Stimulated activated naive CD4-positive, alpha-beta T cell treated with Interleukin-2 at 50 U/mL for 16 hours (primary cell): ENCODE measurements at places on chromosomes 3 and 15.

- DNase-seq = no peak
Measured at GRCh38 chr3:122003606-122004005, 18.4 kb downstream of the ILDR1 start.

DNA sequence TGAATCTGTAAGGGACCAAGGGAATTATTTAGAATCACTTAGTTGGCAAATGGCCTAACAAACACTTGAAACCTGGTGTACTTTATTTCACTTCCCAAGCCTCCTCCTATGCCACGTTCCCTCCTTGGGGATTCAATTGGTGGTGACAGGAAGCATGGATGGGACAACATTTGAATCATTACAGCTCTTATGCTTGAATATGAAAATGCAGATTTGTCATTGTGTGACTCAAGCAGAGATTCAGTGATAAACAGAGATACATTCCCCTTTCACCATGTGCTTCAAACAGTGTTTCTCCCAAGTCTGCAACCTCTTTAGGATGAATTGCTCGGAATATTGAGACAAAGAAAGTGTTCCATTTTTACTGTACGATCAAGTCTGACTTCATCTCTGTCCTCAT, 32.7 kb upstream of the MED12L start:
- no peak for DNase-seq

GRCh38 chr15:70955151-70955550, 62.5 kb downstream of the LRRC49 start:
- no peak for DNase-seq

GRCh38 chr15:49309889-49310288, 113.2 kb upstream of the FGF7 start:
- DNase-seq = no peak

- no peak for DNase-seq
Measured at GRCh38 chr15:38471974-38472373, 18.0 kb downstream of the FAM98B start.

- no peak for DNase-seq
Measured at GRCh38 chr3:173652093-173652492, 254.5 kb downstream of the NLGN1 start.

DNA sequence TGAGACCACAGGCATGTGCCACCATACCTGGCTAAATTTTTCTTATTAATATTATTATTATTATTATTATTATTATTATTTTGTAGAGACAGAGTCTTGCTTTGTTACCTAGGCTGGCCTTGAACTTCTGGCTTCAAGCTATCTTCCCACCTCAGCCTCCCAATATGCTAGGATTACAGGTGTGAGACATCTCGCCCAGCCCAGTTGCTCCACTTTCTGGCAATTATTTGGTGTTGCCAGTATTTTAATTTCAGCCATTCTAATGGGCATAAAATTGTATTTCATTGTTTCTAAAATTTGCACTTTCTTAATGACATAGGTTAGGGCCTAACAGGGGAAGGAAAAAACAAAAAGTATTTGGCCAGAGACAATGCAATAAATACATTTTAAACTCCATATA, 1217.6 kb upstream of the ALCAM start:
- no peak for DNase-seq

GRCh38 chr3:50588759-50589433, 19.6 kb downstream of the HEMK1 start:
- no peak for DNase-seq

- no peak for DNase-seq
Measured at GRCh38 chr15:67816668-67817067, 8.6 kb upstream of the SKOR1 start.

GRCh38 chr3:179744667-179745066, 91.8 kb downstream of the USP13 start:
- no peak for DNase-seq

GRCh38 chr3:138396752-138397410, 37.5 kb upstream of the ESYT3 start:
- no peak for DNase-seq

DNA sequence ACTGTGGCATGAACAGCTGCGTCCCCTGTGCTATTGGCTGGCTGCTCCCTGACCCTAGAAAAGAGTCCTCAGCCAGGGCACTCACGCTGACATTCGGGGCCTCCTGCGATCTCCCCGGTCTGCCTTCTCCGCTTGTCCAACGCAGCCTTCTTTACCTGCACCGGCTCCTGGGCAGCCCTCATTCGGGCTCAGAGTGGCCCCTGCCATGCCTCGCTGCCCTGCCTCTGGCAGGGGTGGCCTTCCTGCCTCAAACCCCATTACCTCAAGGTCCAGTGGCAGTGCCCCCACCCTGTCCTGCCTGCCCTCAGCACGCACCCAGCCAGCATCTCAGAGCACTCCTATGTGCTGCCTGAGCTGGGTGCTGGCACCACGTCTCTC, 86.5 kb downstream of the TBC1D2B start:
- no peak for DNase-seq

GRCh38 chr3:66077973-66078372, 39.3 kb upstream of the MAGI1 start:
- no peak for DNase-seq

DNA sequence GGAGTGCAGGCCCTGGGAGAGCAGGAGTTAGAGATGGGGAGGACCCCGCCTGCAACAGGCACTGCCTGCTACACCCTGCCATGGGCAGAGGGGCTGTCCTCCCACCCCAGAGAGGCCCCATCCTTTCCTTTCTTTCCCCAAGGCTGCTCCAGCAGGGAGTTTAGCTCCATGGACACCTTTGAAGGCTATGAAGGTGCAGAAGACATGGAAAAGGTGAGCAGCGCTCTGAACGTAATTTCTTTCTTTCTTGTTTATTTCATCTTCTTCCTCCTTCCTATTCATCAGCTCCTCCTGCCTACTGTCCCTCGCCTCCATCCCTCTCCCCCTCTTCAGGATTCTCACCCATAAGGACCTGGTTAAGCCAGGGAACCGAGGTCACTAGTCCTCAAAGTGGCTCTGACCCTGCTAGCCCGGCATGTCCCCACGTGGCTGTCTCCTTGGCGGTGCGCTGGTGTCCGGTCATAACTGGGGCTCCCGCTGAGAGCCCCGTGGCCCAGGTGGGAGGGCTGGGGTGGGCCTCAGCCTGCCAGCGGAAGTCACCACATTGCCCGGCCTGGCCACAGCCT, 16.0 kb upstream of the ADIPOQ start:
- no peak for DNase-seq

GRCh38 chr3:132444383-132444782, 27.1 kb downstream of the DNAJC13 start:
- no peak for DNase-seq

DNA sequence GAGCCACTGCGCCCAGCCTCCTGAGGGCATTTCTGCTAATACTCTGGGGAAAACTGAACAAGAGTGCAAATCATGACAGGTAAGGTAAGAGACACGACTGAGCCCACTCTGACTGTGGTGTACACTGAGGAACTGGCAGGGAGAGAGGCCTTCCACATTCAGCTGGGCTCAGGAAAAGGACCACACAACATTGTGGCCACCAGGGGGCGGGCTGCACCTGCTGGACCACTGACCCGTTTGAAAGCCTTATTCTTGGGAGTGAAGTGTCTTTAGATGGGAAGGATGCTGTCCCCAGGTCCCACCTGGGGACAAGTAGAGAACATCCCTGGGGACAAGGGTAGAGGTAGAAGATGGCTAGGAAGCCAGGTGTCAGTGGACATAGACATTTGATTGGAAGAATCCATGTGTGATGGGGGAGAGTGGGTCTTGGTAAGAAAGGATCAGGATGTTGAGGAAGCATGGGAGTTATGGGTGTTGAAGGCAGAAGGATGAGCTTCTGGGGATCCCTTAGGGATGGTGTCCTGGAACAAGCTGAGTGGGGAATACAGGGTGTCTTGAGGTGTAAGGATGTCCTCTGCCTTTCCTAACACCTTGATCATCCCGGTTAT, 6.2 kb upstream of the CTDSPL start:
- DNase-seq = peak; percentile 64

GRCh38 chr15:38263996-38264395, 11.4 kb downstream of the SPRED1 start:
- no peak for DNase-seq

GRCh38 chr15:49877873-49878521, 241.0 kb downstream of the ATP8B4 start:
- DNase-seq = no peak

GRCh38 chr15:59340325-59340724, 32.3 kb downstream of the MYO1E start:
- DNase-seq = no peak

GRCh38 chr15:72912996-72913395, 129.4 kb upstream of the ADPGK start:
- DNase-seq = no peak

DNA sequence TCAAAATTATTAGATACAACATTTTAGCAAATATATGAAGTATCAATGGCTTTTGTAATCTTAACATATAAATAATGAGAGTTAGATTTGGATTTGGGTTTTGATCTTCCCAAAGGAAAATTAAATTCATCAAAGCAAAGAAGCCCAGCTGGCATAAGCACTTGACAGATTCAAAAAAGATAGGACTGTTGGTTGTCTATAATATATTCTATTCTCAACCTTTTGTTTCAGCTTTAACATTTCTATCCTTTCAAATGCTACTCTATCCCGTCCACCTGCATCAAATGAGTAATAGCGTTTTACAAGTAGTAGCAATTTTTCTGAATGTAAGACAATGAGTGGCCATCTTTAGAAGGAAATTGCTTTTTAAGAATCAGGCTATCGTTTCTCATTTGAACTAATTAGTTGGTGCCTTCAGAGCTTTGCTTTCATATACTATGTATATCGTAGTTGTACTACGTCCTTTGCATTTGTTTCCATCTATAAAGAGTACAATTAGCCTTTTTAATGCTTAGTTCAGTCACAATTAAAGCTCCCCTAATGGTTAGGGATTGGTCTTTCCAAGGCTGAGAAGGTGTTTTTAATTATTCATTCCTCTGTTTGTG, 278.0 kb downstream of the UBE2E2 start:
- no peak for DNase-seq

DNA sequence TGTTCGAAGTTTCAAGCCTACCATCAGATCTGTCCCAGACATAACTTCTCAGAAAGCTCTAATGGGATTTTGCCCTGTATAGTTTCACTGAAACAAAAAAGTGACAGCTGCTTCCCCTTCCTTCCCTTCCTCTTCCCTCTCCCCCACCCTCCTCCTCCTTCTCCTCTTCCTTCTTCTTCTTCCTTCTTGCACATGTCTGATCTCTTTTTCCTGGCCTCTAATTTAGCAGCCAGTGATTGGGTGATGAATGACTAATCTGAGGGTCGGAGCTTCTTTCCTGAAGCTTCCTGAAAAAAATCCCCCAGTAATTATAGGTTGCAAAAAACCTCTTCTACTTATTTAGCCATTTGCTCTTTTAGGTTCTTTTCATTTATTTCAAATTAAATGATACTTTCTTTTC, 168.7 kb downstream of the POTEB3 start:
- no peak for DNase-seq

- no peak for DNase-seq
Measured at GRCh38 chr15:70172566-70173225, 75.0 kb upstream of the TLE3 start.

DNA sequence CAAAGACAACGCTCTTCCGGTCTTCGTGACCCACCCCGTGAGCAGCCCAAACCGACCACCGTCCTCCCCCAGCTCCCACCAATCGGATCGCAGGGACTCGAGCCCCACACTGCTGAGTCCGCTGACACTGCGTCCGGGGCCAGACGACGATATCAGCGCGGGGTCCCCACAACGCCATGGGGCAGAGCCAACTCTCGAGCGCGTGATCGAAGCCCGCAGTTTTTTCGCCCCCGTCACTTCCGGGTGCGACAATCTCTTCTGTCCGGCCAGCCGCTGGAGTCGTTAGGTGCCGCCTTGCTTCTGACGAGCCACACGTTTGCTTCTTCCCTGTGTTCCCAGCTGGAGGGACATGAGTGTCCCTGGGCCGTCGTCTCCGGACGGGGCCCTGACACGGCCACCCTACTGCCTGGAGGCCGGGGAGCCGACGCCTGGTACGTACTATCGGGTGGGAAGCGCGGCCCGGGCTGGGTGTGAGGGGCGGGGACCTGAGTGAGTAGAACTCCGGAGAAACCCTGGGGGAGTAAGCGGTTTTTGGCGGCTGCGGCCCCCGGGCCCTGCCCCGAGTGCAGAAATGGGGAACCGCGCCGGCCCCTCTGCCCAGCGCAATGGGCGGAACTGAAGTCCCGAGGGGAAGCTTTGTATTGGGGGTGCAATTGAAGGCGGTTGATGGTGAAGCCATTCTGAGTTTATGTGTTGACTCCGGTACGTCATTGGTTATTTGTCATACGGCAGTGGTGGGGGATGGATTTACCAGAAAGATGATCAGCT, at the start of gene BLOC1S6:
BLOC1S6 (plus strand) TSS at position 285 of the 768 bp plus-strand sequence; CDS start at position 350, 65 bp downstream.
- DNase-seq = peak; percentile 85

DNA sequence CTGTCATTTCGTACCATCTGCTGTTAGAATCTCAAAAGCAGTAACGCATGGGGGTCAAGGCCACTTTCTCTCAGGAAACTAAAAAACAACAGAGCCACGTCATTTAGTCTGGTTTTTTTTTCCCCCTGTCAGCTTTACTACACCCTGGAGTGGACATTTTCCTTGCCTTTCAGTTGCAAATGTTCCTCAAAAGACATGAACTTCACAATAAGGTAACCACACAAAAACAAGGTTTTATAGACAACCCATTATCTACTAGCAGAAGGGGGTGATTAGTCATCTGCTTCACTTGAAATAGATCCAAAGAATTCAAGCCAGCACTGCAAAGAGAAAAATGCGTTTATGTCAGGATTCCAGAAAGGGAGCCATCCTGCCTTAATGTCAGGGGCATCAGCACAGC, 171.8 kb upstream of the CDIN1 start:
- no peak for DNase-seq

- no peak for DNase-seq
Measured at GRCh38 chr3:136730595-136731273, 21.4 kb downstream of the STAG1 start.

DNA sequence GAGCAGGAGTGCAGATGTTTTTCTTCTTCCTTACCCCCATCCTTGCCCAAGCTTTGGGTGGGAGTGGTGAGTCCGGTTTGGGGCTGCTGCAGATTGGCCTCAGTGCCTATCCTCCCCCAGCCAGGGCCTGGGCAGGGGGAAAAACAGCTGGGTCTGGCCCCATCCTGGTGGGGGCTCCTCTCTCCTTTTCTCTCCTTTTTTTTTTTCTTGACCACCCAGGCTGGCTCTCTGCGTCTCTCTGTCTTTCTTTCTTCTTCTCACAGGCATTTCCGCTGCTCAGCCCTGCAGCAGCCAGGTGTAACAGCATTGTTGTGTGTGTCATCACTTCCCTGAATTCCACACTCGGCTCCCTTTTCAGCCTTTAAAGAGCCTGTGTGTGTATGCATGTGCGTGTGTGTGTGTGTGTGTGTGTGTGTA, 2.0 kb downstream of the FOXL2NB start:
- no peak for DNase-seq

- DNase-seq = no peak
Measured at GRCh38 chr3:65412588-65412987, 626.1 kb downstream of the MAGI1 start.

GRCh38 chr3:57779666-57780065, 23.6 kb downstream of the SLMAP start:
- DNase-seq = no peak

GRCh38 chr3:138479438-138479863, 45.0 kb downstream of the ESYT3 start:
- no peak for DNase-seq

DNA sequence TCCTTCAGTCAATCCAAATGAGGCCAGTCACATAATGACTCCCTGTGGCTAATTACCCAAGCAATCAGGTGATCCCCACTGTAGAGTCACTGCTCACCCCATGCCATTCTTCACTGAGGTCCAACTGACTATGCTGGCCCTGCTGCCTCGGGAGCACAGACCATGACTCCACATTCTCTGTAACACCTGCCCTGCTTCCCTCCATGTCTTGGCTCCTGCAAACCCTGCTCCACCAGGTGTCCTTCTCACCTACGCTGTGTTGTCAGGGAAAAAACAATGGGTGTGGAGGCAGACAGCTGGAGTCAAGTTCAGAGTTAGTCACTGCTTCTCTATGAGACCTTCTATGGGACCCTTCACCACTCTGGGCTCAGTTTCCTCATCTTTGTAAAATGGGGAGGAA, 6.1 kb upstream of the SFMBT1 start:
- DNase-seq = no peak
